ENCODE measurements at places on chromosomes 1 and 21. TPM values are rescaled to one million over a fixed set of nuclear protein-coding genes. Genes with fewer than 3 reads are reported as not detected.
A peak's percentile ranks its signal among the peaks of the same experiment; 100 is the strongest.

DNA sequence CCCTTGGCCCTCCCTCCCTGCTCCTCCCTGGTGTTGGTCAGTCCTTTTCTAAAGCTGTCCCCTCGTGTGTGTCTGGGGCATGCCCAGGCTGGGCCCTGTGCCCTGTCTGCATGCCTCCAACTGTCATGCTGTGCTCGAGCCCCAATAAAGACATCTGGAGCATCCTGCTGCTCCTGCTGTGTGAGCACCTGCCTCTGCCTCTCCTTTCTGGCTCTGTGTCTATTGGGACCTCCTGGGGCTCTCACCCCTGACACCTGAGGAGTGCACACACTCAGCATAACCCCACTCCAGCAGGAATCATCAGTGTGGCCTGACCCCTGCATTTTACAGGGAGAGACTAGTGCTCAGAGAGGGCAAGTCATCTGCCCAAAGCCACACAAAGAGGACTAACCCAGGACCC is 23.7 kb downstream of the KCNC4 start:
- no peak for DNase-seq

DNA sequence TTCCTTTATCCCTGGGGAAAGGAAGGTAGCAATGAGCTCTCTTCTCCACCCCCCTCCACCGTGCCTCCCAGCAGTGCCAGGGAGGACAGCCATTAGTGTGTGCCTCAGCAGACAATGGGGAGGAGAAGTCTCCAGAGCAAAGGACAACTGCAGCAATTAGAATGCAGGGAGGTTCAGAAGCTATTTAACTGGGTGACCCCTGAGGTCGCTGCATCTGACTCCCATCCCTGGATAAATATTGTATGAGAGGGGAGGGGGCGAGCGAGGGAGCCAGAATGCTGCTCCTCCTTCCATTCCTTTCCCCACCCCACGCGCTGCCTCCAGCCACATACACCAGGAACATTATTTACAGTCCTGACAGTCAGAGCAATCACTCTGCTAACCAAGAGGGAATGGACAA is 59.0 kb downstream of the ERI3 start:
- DNase-seq = no peak

The GJA8 gene
- not detected for polyA plus RNA-seq

The CFHR2 gene
- polyA plus RNA-seq = not detected

The GBP7 gene
- polyA plus RNA-seq = not detected

The TMPRSS3 gene
- not detected for polyA plus RNA-seq

GRCh38 chr1:157932069-157932468 is 61.4 kb upstream of the KIRREL1 start:
- peak; percentile 55 for DNase-seq

- peak; percentile 29 for DNase-seq
Measured at GRCh38 chr1:55484173-55484572, 269.0 kb upstream of the USP24 start.
